Hepatocyte (in vitro differentiated cells): ENCODE measurements at places on chromosomes 6 and 20.
A peak's percentile ranks its signal among the peaks of the same experiment; 100 is the strongest.

DNA sequence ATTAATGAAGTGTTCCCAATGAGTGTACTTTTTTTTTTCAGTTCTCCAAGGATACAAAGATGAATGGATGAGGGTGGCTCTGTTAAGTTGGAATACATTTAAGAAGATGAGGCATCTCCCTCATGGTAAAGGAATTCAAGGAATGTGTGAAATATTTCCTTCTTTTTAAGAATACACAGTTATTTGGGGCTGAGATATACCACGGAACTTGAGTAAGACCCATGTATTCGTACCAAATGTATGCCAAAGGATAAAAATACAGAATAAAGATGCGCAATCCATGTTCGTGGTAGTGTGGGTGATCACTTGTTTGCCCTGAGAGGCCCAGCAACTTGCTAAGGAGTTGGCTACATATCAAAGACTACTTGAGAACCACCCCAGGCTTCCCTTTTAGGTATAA is 164.2 kb upstream of the TCF21 start:
- no peak for DNase-seq

GRCh38 chr6:116924245-116924644 is 47.2 kb downstream of the RFX6 start:
- DNase-seq: no peak

DNA sequence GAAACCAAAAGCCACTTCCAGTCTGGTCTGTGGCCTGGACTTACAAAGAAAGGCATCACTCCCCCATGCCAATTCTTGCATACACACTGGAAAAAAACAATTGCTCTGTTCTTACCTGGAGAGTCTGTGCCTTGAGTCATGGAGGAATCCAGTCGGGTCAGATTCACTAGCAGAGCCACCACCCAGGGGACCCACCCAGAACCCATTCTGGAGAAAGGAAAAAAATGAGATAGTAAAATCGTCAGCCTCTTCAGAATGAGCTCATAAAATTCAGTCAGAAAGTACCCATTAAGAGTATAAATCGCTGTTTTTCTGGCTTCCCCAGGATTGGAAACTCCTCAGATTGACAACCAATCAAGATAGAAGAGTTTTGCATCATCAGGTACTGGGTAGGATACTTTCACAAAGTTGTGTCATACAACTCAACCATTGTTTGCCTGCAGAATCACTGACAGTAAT is at the start of gene HLA-DOB:
Gene HLA-DOB, minus strand, starts transcription at position 257 of the 459 bp plus-strand sequence. Its CDS starts 51 bp downstream, at position 206.
- peak; percentile 49 for DNase-seq

GRCh38 chr6:89956182-89956581 is 61.9 kb downstream of the GJA10 start:
- DNase-seq: no peak

DNA sequence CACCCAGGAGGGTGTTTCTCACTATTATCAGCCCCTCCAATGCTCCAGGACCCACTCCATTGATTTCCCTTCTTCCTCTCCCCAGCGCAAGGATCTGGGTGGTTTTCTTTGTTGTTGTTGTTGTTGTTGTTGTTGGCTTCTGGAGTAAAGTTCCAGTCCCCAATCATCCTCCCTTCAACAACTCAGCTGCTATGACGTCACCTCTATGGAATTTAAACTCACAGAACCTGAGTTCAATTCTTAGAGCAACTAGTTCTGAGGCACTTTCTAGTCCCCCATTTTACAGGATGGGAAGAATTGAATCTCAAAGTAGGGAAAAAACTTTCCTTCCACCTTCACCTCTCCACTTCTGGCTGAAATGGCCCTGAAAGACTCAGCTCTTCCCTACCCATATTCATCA is 9.7 kb upstream of the WFDC8 start:
- no peak for DNase-seq

- no peak for DNase-seq
Observed at GRCh38 chr6:43986177-43986825, 141.0 kb downstream of the MRPL14 start.

DNA sequence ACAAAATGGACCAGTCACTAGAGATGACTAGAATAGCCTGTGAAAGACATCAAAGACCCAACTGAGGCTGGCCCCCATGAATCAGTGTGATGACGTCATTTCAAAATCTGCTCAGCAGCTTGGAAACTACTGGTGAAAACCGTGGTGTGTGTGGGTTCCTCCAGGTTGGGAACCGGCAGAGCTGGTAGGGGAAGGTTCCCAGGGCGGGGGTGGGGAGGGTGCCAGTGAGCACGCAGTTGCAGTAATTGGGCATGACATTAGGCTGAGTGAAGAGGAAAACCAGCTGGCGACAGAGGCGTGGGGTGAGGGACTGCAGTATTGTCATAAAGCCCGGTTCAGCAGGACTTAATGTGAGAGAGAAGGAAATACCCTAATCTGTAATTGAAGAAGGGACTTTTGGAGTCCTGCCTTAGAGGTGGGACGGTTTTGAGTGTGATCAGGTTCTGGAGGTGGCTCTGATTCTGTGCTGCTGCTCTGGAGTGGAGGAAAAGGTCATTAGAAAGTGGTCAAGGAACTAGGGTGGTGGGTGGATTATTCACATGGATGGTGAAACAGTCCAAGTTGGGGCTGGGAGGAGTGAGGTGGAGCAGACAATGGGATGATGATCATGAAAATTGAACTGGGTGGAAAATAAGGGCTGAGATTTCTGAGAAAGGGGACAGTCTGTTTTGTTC is 52.0 kb upstream of the MTHFD1L start:
- peak; percentile 16 for DNase-seq

GRCh38 chr20:51715856-51716185 is 52.4 kb downstream of the ATP9A start:
- no peak for DNase-seq

DNA sequence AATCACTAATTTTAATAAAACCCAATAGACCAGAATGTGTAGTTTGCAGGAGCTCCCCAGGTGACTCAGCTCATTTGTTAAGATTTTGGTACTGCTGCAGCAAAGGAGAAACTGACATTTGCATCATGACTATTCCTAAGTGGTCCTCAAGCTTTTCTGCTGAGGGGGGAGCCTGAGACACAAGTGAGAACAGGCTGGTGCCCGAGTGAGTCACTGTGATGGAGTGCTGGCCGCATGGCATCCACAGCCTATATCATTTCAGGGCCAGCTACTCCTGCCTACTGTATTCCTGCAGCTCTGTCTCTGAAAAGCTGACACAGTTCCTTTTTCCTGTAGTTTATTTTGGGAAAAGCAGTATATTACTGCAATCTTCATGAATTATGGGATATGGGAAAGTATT is 113.7 kb upstream of the ENPP5 start:
- DNase-seq: no peak

- DNase-seq: no peak
Observed at GRCh38 chr20:63574829-63575743, 1.0 kb upstream of the HELZ2 start.

DNA sequence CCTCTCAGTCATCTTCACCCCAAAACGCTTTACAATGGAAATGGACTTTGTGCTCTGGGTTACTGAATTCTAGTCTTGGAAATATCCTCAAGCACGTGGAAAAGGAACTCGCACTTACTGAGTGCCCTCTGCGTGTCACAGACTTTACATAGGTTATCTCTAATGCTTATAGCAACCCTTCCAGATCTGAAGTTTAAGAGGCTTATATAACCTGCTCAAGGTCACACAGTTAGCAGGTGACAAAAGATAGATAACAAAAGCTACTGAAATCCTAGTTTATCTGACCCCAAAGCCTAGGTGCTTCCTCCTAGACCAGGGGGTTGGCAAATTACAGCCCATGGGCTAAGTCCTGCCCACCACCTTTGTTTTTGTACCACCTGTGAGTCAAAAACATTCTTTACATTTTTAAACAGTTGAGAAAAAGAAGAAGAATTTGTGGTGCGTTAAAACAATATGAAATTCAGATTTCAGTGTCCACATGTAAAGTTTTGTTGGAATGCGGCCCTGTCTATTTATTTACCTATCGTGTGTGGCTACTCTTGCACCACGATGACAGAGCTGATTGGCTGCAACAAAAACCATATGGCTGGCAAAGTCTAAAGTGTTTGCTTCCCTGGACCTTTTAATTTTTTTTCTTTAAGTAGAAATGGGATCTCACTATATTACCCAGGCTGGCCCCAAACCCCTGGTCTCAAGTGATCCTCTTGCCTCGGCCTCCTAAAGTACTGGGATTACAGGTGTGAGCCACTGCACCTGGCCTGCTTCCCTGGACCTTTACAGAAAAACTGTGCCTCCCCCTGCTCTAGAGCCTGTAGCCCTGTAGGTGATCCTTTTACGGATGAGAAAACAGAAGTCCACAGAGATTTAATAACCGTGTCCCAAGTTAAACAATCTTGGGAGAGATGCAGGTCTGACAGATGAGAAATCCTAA is 110.2 kb upstream of the RREB1 start:
- peak; percentile 50 for DNase-seq

- no peak for DNase-seq
Observed at GRCh38 chr6:153038378-153039057, 36.0 kb upstream of the MTRF1L start.

DNA sequence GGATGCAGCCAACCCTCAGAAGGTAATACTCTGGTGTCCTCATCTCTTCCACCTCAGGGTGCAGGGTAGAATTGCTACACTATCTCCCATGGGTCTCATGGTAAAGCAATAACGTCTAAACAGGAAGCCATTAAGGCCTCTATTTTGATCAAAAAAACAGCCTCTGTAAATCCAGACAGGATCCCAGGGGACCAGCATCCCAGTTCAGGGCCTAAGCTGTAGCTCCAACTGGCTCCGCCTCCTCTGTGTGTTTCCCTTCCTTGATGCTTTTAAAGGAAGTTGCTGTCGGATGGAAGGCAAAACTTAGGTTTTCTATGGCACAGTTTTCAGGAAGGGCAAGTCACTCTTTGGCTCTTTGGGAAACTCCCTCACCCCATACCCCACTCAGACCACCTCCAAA is 222.0 kb downstream of the MAFB start:
- DNase-seq: no peak

GRCh38 chr6:154653385-154653784 is 79.8 kb upstream of the SCAF8 start:
- no peak for DNase-seq

DNA sequence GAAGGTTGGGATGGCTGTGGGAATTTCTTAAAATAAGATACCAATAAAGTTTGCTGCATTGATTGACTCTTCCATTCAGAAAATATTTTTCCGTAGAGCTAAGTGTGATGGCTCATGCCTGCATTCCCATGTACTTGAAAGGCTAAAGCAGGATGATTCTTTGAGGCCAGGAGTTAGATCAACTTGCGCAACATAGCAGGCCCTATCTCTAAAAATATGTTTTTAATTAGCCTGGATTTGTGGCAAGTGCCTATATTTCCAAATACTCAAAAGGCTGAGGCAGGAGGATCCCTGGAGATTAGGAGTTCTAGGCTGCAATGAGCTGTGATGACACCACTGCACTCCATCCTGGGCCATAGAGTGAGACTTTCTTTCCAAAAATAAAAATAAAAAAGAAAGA is 431.2 kb upstream of the PTCHD4 start:
- peak; percentile 13 for DNase-seq

DNA sequence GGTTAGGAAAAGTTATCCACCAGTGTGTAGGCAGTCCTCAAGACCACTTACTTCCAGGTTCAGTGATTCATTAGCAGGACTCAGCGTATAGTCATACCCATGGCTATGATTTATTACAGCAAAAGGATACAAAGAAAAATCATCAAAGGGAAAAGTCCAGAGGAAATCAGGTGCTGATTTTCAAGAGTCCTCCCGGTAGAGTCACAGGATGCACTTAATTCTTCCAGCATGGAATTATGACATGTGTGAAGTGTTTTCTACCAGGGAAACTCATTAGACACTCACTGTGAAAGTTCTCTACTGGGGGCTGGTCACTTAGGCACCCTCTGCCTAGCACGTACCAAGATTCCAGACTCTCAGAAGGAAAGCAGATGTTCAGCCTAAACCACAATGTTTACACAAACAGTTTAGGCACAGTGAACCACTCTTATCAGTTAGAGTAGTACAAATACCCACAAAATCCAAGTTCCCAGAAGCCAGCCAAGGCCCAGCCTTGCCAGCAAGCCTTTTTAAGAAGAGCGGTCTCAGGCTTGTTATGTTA is 10.2 kb downstream of the WFDC3 start:
- DNase-seq: peak; percentile 53

- no peak for DNase-seq
Observed at GRCh38 chr6:161906571-161906970, 632.7 kb upstream of the AGPAT4 start.

- no peak for DNase-seq
Observed at GRCh38 chr6:38103921-38104320, 284.4 kb downstream of the ZFAND3 start.

DNA sequence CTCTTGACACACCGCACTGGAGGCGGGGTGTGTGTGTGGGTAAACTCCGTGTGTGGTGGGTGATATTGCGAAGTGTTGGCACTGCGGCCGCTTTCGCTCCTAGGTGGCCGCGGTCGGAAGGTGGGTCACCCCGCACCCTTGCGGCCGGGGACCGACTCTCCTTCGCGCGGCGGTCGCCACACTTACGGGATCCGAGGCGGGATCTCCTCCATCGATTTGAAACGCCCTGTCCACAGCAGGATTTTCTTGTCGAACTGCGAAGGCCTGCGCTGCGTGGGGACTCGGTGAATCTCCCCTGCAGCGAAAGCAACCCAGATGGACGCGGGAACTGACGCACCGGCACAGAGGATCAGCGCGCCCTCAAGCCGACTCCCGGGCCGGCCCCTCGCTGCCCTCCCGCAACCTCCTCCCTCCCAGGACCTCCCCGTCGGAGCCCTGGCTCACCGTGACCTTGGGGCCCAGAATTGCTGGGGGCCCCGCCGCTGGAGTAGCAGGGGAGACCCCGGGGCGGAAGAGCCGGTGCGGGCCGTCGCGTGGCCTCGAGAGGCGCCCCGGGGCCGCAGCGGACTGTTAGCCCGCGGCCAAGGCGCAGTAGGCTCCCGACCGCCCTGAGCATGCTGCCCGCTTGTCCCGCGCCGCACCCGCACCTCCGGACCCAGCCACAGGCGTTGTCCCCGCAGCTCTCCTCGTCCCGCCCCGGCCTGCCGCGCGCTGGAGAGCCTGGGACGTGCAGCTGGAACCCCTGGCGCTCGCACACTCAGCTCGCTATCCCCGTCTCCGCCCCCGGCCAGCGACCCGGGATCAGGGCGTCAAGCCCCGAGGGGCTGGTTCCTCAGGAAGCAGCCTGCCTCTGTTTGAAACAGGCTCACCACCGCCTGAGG is at the start of gene FAM162B:
Gene FAM162B, minus strand, starts transcription at position 759 of the 881 bp plus-strand sequence. Its CDS starts 143 bp downstream, at position 616.
- DNase-seq: peak; percentile 46

GRCh38 chr6:25769983-25770382 is 15.4 kb downstream of the SLC17A4 start:
- DNase-seq: no peak

- peak; percentile 65 for DNase-seq
Observed at GRCh38 chr6:86715676-86716075, 221.7 kb upstream of the HTR1E start.
